ENCODE measurements at places on chromosomes 3 and 15.
A peak's percentile ranks its signal among the peaks of the same experiment; 100 is the strongest.

DNA sequence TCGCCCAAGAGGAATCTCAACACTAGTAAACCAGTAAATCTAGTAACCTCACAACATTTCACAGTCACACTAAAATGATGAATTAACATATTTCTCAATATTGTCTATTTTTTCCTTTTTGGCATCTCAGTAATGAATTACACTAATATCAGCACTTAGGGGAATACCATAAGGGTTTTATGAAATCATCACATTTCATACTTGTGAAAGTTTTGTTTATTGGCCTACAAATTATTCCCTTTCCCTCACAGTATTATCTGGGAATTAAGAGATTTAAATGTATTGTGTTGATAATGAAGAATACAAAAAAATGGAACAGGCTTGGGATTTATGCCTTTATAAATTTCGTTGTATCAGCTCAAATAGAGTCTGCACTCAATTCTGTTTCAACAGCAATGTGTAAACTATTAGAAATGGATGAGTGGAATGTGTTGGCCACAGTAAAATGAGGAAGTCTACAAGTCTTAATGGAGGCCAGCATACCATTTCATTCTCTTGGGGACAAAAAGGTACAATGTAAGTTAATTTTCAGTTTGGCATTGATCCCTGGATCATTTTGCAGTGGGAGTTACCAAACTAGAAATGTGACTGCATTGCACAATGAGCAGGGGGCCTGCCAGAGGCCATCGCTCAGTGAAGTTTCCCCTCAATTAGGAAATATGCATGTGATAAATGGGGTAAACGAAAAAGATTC lies 195.4 kb downstream of the FMN1 start:
- no peak for DNase-seq

- DNase-seq: no peak
Observed at GRCh38 chr3:122088531-122088930, 33.4 kb downstream of the CD86 start.

DNA sequence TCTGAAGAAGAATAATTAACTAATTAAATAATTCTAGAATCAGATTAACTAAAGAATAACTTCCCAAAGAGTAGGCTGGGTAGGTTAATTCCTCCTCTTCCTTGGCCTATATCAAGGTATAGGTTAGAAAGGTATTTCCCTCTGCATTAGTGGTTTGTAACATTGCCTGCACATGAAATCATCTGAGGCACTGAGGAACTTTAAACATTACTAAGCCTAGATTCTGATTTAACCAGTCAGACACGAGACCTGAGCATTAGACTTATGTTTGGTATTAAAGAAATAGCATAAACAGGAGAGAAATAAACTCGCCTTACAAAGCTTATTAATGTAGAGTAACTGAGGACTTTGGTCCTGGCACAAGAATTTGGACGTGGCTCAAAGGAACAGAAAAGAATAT lies 84.2 kb downstream of the FGF7 start:
- no peak for DNase-seq

DNA sequence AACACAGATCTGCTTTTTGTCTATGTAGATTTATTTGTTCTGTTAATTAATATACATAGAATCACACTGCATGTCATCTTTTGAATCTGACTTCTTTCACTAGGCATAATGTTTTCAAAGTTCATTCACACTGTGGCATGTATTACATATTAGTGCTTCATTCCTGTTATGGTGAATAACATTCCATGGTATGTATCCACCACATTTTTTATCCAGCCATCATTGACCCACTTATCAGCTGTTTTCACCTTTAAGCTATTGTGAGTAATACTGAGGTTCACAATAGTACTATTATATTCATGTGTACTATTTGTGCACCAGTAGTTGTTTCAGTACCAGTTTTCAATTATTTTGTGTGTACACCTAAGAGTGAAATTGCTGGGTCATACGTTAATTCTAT lies 230.6 kb upstream of the CNTN3 start:
- DNase-seq: peak; percentile 1

DNA sequence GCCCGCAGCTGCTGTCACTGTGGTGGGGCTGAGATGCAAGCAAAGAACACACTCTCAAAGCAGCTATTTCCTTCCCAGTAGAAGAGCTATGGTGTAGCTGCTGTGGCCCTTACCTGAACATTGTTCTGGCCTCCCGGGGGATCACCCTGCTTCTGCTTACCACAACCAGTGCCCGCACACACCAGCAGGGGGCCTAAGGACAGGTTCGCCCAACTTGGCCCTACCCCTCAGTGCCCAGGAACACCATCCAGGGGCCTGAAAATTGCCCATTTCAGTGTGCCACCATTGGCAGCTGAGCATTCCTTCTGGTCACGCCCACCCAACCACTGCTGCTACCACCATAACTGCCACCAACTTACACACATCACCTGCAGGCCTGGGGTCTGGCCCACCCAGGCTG lies 113.0 kb downstream of the TP63 start:
- DNase-seq: no peak

- DNase-seq: no peak
Observed at GRCh38 chr3:105679951-105680350, 188.9 kb downstream of the CBLB start.

DNA sequence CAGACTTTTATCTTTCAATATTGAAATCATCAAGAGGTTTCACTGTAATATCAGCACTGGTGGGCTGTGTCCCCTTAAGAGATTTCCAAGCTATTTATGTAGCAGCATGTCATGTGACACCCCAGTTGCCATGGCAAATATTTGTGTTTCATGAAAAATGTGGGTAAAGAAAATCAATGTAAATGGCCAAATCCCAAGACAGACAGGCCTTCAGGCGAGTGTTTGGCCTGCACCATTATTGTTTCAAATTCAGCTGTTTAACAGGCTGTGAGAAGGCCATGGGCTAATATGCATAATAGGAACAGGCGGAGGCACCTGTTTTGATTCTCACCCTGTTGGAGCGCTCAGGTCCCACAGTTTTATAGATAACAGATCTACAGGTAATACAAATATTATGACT lies 104.2 kb downstream of the IQCH start:
- no peak for DNase-seq

- no peak for DNase-seq
Observed at GRCh38 chr15:64597477-64597822, 137.1 kb downstream of the ZNF609 start.

DNA sequence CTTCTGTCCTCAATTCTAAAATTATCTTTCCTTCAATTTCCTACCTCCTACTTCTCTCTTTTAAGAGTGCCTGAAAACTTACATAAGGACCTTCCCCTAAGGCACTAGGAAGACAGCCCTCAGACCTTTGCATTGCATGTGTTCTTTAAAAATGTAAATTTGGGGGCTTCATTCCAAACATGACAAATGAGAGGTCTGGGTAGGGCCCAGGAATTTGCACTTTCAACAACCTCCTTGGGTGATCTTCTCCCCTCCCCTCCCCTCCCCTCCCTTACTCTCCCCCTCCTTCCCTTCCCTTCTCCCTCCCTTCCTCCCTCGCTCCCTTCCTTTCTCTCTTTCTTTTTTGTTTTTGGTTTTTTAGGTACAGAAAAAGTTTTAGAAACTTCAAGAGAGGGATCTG lies 18.7 kb downstream of the USF3 start:
- DNase-seq: no peak

GRCh38 chr3:118548434-118548833 lies 486.2 kb downstream of the IGSF11 start:
- DNase-seq: peak; percentile 85

GRCh38 chr15:81026836-81027599 lies 26.3 kb downstream of the TLNRD1 start:
- no peak for DNase-seq

- no peak for DNase-seq
Observed at GRCh38 chr15:52232327-52232726, 41.1 kb upstream of the GNB5 start.

DNA sequence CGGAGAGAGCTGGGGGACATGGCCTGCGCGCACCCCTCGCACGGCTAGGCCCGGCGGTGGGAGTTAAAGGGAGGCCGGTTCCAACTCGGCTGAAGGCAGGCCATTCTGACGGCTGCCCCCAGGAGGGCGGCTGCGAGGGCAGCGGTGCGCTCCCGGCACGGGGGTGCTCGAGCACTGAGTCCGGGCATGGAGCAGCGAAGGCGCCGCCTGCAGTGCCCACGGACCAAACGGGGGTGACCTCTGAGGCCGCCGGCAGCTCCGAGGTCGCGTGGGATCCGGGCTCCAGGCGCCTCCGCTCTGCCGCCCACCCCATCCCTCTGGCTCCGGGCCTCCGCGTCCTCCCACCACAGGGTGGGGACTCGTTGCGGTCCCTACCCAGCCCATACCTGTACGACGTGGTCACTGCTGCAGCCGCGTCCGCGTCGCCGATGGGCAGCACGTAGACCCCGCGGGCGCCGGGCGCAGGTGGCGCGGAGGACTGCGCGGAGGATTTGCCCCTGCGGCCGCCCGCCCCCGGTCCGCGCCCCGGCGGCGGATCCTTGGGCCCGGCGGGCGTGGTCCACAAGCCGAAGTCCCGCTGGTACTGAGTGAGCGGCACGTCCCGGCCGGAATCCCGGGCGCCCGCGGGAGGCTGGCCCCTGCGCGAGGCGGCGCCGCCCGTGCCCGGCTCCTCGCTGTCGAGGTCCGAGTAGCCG lies 469 bp downstream of the MAP6D1 start:
- DNase-seq: peak; percentile 51

- DNase-seq: peak; percentile 93
Observed at GRCh38 chr15:94119923-94120775, 111.2 kb upstream of the MCTP2 start.

GRCh38 chr3:141992512-141992911 lies 116.1 kb downstream of the ATP1B3 start:
- DNase-seq: no peak

DNA sequence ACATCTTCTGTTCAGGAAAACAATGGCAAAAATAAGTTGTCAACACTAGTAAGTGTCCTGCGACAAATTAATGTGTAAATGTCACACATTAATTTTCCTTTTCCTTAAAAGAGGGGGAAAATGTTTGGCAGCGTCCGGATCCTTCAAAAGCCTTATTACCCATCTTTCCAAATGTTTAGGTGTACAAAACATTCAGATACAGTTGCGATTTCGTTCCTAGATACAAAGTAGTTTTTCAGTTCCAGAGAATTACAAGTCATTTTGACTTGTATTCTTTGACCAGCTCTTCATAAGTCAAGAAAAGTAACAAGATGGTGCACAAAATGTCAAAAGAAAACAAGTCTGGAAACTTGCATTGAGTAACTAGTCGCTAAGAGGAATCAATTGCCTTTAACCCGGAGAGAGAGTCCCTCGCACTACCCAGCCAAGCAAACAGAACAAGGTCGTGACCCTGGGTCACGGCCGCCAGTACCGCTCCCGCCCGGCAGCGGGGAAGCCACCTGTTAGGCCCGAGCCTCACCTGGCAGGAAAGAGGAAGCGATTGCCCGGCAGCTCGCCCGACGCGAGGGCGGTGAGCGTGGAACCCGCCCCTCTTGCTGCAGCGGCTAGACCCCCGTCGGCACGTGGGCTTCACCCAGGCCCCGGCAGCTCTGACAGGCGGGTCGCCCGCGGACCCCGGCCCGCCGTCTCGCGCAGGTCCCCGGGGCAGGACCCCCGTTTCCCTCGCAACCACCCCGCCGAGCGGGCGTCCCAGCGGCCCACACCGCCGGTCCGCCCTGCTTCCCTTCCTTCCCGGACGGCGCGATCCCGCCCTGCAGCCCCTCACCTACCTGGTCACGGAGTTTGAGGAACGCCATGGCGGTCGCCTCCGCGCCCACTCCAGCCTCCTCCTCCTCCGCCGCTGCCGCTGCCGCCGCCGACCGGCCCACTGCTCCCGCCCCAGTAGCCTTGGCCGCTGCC lies 61.0 kb upstream of the ANKRD28 start:
- peak; percentile 48 for DNase-seq

- DNase-seq: no peak
Observed at GRCh38 chr3:150277444-150277843, 130.7 kb upstream of the TSC22D2 start.

DNA sequence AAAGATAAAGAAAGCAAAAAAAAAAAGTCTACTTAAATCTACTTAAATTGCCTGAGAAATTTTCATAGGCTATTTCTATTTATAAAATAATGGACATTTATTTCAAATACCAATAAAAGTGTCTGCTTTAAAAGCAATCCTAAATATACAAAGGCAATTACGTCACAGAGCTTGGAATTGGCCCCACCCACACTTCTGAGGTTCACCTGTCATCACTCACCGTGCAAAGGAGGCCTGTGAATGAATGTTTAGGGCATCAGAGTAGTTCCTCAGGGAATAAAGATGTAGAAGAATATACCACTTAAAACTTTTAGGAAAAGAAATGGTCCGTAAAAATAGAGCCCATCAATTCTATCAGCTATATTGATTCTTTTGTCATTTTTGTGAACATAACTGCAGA lies 621.8 kb downstream of the ROBO1 start:
- DNase-seq: no peak

- DNase-seq: no peak
Observed at GRCh38 chr15:80328496-80328895, 75.7 kb upstream of the ARNT2 start.

- DNase-seq: no peak
Observed at GRCh38 chr3:102741105-102741504, 306.3 kb downstream of the ZPLD1 start.

- DNase-seq: peak; percentile 39
Observed at GRCh38 chr3:188214442-188214841, 60.5 kb downstream of the LPP start.
